ENCODE measurements at places on chromosomes 4 and X.

DNA sequence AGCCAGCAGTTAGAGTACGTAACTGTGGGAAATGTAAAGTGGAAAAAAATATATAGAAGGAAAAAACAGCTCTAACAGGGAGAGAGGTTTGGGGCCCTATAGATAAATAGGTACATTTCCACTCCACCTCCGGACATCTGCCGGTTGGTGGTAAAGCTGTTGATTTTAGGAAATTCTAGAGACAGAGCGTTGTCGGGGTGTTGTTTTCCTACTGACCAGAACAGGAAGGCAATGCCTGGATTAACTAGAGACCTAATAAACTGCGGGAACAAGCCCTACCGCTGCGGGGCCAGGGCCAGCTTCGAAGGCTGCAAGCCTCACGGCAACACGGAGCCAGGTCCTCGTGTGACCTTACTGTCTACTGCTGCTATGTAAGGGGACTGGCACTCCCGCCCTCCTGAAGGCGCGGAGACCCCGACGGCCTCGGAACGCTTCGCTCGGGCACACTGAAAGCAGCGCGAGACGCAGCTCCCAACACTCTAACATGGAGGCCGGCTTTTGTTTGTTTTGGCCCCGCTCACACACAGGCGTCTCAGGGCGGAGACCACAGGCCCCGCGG lies 702 bp upstream of the CDKN2AIP start:
- DNase-seq, result no peak

DNA sequence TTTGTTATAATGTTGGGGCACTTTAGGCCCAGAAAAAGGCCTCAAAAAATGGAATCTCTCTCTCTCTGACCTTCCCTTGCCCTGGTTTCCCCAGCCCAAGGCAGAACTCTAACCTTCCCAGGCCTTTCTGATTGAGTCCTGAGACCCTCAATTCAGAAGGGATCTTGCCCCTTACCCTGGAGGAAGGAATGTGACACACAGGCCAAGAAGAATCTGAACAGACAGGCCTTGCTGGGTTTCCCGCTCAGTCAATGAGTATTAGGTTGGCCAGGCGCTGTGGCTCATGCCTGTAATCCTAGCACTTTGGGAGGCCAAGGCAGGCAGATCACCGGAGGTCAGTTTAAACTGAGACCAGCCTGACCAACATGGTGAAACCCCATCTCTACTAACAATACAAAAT lies 27.6 kb downstream of the ELOVL6 start:
- no peak for DNase-seq

DNA sequence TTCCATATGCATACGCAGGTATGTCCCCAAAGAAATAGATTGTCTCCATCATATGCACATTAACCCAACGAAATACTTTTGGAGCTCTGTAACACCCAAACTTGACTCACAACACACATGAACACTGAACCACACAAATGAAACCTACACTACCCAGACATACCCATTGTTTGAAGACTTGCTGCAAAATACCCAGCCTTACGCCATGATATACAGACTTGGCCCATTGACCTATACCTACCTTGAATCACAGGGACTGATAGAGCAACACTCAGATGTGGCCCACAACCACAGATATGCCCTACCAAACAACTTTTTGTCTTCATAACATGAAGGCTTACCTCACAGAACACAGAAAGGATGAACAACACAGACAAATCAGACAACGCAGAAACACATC lies 15.9 kb downstream of the LINC00632 start:
- no peak for DNase-seq

DNA sequence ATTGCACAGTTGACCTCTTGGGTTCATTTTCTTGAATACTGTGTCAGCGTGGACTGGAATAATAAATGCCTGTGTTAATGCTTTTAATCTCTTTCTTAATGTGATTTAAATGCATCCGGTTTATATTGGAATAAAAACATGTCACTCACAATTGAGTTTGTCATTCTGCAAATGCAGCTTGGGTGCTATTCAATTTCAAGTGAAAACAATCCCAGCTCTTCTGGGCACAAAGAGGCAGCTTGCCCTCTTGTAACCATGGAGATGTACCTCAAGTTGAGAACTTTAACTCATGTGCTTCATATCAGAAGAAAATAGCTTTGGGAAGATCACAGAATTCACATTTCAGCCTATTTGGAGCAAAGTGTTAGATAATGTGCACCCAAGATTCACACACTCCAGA lies 355.7 kb upstream of the GNPDA2 start:
- no peak for DNase-seq

- no peak for DNase-seq
Measured at GRCh38 chr4:5636766-5637670, 71.3 kb downstream of the EVC2 start.

All from SK-MEL-5 (cell line).